ENCODE measurements at places on chromosomes 7 and 10.

DNA sequence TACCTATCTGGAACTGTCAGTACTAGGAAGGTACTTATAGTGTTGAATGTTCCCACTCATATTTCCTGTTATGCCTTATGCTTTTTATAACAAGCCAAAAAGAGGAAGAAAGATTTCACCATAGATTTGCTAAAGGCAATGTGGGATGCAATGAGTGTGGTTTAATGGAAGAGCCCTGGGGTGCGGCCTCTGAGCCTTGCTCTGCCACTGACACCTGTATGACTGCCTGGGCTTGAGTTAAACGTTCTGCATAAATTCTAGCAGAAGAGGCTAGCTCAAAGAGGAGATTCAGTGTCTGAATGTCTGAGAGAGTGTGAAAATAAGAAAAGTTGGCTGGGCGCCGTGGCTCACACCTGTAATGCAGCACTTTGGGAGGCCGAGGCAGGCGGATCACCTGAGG, 143.8 kb downstream of the TPST1 start:
- DNase-seq = no peak

DNA sequence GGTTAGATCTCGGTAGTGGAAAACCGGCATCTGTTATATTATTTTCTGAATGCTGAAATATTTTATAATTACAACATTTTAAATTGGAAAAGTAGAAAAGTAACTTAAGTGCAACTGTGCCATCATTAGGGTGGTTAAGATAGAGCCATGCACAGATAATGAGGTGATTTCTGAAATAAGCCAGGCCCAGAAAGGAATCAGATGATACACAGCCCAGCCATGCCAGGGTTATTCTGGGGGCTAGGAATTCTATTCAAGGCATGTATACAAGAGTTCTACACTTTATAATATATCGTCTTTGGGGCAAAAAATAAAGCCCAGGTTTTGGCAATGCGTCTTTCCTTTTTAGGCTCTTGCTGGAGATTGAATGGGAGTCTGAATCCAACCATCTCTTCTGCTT, 128.7 kb downstream of the ITGB8 start:
- DNase-seq = no peak

DNA sequence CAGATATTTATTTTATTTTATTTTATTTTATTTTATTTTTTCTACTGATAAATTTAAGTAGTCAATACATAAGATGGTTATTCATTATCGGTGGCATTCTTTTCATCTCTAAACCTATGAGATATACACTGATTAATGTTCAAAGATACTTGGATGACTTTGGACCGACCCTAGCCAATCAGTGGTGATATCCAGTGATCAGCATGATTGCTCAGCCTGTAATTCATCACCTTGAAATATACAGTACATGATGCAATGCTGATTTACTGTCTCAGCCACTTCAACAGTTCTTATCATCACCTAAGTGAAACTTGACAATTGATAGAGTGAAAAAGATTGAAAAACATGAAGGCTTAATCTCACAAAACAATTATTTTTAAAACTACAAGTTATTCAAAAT, 1651.0 kb downstream of the REEP3 start:
- DNase-seq = no peak

DNA sequence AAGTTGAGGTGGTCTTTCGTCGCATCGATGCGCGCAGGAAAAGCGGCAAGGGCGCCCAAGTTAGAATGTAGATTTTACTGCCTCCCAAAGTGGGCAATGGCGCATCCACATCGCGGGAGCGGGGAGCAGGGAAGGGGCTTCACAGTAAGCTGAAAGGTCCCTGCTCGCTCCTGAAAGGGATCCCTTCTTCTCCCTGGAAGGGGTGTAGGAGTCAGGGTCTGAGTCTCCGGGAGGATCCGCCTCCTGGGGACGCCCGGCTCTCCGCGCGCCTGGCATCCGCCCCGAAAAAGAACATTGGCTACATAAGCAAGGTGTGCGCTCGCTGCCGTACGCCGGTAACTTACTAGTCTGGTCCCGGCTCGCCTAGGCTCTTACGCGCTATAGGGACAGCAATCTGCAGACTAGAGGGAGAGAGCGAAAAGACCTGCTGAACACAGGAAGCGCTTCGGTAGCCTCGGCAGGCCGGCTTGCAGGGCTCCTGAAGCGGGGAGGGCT, 804 bp downstream of the UNC5B start:
- DNase-seq = peak; percentile 13

DNA sequence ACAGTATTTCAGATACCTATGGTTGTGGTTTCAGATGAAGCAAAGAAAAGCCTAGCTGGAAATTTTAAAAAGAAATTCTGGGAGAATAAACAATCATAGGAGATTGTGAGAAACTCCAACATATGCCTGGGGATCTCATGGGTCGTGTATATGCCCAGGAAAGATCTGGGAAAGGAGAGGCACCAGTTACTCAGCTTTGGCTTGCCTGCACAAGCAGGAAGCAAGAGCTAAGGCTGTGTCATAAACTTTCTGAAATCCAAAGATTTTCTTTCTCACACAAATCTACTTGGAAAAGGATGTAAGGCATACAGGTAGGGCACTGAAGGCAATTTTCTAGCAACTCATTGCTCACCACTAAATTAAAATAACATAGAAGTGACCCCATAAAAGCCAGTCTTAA, 373.6 kb downstream of the CDC14C start:
- no peak for DNase-seq

GRCh38 chr10:485776-486175, 203.7 kb downstream of the DIP2C start:
- DNase-seq = no peak

GRCh38 chr7:158863611-158864506, 7.5 kb downstream of the DYNC2I1 start:
- no peak for DNase-seq

GRCh38 chr10:31268444-31269303, 50.3 kb upstream of the ZEB1 start:
- DNase-seq = no peak
